DMS53 (cell line): ENCODE measurements at places on chromosomes 6 and 20.

- no peak for DNase-seq
Observed at GRCh38 chr20:62618611-62619529, 23.4 kb upstream of the SLCO4A1 start.

- DNase-seq = no peak
Observed at GRCh38 chr6:120302041-120302440, 952.5 kb upstream of the MAN1A1 start.

DNA sequence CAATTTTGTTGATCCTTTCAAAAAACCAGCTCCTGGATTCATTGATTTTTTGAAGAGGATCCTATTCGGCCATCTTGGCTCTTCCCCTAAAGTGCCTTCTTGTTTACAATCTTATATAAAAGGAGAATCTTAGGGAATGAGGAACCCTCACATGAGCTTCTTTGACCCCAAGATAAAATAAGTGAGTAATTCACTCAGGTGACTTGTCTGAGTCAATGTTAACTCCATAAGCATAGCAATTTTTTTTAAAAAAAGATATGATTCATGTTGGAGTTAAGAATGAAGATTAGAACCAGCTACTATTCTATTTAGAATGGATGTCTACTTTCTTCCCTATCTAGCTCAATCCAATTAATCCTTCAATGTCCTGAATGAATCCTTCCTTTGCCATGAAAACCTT is 21.0 kb downstream of the WASF1 start:
- no peak for DNase-seq

GRCh38 chr6:134004714-134005113 is 47.7 kb downstream of the SLC2A12 start:
- DNase-seq = no peak

- DNase-seq = peak; percentile 10
Observed at GRCh38 chr6:90298459-90299053, 1.9 kb upstream of the BACH2 start.

DNA sequence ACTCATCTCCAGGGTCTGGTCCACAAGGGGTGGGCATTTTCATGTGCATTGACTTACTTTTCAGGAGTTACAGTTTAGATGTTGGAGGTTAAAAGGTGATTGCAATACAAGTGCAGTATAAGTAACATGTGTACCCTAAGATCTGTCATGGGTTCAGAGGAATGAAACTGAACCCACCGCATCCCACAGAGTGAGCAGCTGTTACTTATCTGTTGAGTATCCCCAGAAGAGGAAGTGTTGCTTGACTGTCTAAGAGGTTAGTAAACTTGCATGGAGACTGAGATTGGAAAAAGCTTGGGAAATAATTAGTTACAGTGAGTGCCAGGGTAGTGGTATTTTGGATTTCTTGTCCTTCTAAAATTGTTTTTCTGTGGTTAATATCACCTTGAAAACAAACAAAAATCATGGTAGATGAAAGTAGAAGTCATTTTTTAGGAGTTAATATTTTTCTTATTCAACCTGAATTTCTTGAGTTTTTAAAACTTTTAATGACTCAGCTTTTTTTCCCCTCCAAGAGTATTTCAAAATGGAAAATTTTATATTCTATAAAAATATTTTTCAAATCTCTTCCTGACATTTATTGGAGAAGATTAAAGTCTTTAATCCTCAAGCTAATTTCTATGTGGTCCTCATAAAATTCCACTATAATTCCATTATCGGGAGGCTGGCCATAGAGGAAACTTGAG is 306.1 kb downstream of the ZNF217 start:
- no peak for DNase-seq

- DNase-seq = no peak
Observed at GRCh38 chr20:35586751-35587425, 28.7 kb upstream of the SPAG4 start.

- DNase-seq = peak; percentile 81
Observed at GRCh38 chr20:45857882-45858216, 435 bp downstream of the ZSWIM3 start.

DNA sequence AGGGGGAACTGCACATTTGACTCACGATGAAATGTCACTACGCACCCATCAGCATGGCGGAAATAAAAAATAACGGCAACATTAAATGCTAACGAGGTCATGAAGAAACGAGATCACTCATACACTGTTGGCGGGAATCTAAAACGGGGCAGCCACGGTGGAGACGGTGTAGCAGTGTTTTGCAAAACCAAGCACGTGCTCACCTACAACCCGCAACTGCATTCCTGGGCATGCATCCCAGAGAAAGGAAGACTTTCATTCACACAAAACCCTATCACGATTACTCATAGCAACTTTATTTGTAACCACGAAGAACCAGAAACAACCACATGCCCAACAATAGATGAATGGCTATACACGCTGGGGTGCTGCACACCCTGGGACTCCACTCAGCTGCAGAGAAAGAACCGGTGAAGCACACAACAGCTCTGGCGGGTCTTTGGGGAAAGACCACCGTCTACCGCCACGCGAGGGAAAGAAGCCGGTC is 77.0 kb downstream of the YTHDF1 start:
- no peak for DNase-seq

DNA sequence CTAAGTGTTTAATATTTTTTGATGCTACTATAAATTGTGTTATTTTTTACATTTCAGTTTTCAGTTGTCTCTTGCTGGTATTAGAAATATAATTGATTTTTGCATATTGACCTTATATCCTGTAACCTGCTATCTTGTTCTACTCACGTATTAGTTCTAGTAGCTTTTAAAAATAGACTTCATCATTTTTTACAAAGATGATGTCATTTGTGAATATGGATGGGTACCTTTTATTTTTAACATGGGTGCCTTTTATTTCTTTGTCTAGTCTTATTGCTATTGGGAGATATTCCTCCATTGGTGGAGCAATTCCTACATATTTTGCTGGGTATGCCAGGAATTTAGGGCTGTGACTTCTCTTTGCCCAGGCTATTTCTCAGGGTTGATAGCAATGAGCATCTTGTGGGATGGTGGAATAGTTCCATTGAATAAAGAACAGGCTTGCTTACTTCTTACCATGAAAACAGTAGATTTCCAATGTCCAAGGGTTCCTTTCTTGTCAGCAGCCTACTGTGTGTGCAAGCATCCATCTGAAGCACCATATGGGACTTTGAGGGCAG is 149.7 kb downstream of the CARMIL1 start:
- no peak for DNase-seq

DNA sequence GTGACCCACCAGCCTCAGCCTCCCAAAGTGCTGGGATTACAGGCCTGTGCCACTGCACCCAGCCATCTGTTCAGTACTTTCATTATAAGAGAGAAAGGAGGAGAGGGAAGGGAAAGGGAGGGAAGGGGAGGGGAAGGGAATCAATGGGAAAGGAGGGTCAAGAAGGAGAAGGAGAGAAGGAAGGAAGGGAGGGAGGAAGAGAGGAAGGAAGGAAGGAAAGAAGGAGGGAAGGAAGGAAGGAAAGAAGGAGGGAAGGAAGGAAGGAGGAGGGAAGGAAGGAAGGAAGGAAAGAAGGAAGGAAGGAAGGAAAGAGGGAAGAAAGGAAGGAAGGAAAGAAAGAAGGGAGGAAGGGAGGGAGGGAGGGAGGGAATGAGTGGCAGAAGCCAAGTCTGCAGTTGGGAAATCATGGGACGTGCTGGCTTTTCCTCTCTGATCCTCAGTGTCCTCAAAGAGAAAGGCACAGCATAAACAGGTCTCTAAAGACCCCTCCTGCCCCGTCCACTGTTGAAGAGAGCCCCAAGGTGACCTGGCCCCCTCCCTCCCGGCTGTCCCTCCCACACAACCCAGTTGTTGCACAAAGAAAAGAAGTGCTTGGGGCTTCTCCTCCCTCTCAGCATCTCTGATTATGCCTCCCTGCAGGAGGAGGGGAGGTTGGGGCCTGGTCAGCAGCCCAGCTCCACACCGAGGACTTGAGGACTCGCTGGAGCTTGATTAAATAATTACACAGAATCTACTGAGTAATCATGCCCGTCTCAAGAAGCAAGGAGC is 69.1 kb upstream of the TOP1 start:
- no peak for DNase-seq

- DNase-seq = no peak
Observed at GRCh38 chr6:116027801-116028200, 32.9 kb downstream of the FRK start.

GRCh38 chr6:133606852-133607251 is 282.1 kb upstream of the TCF21 start:
- DNase-seq = no peak

DNA sequence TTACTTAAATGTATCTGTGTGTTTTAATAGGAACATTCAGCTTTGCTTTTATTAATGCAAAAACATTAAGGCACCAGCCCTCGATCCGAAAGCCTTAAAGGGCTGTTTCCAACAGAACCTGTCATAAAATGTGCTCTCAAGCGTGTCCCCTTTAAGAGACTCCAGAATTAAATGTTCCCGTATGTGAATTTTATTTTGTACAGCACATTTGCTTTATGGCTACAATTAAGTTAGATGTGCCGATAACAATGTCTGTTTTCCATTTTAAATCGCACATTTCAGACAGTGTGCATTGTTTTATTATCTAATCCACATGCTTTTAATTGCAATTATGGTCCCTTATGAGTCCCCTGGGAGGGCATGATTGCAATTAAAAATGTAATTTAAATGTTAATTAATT is 198.9 kb downstream of the TSHZ2 start:
- no peak for DNase-seq

- DNase-seq = peak; percentile 44
Observed at GRCh38 chr20:32028647-32029372, 18.6 kb downstream of the CCM2L start.

DNA sequence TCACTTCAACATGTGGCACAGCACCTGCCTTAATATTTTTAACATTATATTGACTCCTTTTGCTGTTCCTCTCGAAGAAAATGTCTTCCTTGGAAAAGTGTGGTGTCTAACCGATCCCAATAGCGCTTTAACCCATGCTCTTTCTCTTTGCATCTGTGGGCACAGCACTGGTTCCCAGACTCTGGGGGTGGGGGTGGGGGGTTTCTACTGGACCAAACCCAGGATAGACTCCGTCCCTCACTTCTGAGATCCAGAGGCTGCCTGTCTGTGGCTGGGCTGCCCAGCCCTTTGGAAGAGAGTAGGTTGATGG is 3.9 kb upstream of the ZNF292 start:
- no peak for DNase-seq

DNA sequence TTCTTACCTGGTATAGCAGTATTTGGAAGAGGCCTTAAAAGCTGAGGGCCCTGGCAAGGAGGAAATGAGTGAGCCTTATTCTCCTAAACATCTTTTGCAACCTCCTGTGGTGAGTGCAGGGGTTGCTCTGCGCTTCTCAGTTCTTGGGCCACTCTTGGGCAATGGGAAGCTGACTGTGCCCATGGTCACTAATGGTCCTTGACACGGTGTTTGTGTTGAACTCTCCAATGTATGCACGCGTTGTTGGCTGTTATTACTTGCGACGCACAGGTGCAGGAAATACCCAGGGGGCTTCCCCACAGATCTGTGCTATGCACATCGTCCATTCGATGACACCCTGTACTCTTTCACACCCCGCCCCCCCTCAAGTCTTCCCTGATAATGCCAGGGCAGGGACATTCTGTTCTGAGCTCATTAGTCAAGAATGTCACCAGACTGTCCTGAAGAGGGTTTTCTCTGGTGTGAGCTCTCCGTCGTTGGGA is 79.7 kb downstream of the EDN1 start:
- DNase-seq = peak; percentile 10

DNA sequence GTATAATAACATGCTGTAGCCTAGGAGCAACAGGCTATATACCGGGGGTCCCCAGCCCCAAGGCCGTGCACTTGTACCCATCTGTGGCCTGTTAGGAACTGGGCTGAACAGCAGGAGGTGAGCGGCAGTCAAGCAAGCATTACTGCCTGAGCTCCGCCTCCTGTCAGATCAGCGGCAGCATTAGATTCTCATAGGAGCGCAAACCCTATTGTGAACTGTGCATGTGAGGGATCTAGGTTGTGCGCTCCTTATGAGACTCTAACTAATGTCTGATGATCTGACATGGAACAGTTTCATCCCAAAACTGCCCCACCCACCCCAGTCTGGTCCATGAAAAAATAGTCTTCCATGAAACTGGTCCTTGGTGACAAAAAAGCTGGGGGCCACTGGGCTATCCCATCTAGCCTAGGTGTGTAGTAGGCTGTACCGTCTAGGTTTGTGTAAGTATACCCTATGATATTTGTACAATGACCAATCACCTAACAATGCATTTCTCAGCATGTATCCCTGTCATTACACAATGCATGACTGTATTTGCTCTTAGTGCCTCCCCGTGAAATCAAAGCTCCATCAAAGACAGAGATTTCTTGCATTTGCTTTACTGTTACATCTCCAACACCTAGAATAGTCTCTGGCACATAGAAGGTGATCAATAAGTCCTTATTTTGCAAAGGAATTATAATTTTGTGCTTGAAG is 30.8 kb downstream of the NHSL1 start:
- peak; percentile 63 for DNase-seq

DNA sequence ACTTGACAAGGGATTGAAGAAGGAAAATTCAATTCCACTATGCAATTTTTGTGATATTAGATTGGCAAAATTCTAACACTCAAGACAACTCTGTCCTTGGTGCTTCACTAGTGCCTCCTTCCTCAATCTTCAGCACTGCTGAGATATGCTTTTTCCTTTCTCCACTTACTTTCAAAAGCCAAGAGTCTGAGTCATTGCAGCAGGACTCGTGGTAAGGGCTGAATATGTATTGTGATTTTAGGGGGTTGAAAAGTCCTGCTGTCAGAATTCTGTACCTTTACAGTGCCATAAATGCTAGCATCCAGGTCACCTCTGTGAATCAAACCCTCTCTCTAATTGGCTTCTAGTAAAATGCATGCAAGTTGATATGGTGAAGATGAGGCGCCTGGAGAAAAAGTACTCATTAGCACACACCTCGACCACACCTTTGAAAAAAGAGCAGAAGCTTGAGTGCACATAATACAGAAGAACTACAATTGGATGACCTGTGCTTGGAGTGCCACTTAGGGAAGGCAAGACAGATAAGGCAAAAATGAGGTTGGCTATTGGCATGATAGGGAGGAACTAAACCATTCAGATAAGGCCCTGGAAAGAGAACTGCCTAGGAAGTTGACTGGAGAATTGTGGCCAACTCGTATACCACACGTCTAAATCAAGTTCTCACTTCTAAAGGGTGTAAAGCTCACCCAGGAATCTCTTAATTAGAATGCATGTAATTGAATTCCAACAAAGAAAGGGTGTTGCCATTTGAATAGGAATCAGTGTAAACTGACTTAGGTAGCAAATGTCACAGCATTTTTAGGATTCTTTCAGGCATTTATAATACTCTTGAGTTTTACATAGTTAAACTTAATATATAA is 43.6 kb upstream of the FAM83B start:
- DNase-seq = peak; percentile 9

DNA sequence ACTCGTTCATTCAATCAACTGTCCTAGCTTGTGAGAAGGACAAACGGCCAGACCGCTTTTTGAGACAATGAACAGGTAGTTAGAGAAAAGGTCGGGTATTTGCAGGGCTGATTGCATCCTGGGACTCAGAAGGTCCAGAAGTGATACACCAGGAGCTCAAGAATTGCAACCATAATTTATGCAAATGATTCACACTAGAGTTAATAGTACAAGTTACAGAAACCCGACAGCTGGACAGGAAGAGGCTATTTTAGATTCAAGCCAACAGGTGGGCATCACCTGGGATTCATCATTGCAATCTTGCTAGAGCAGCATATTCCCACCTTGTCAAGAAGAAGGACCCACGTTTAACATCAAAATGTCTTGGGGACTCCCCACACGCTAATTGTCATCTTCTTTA is 83.5 kb downstream of the TNFAIP3 start:
- DNase-seq = no peak
